Stimulated activated CD4-positive, alpha-beta T cell treated with anti-CD3 and anti-CD28 coated beads, TNF-alpha, amount 100 ng/mL, for 4 hours (primary cell): ENCODE measurements at places on chromosomes 5 and 9.

- DNase-seq: no peak
Measured at GRCh38 chr5:20229303-20230005, 241.5 kb upstream of the CDH18 start.

- no peak for DNase-seq
Measured at GRCh38 chr5:40842351-40842750, 1.2 kb downstream of the CARD6 start.

- no peak for DNase-seq
Measured at GRCh38 chr9:93895535-93895934, 59.6 kb downstream of the BARX1 start.

GRCh38 chr5:150429410-150429873 is 16.7 kb upstream of the CD74 start:
- DNase-seq: no peak

DNA sequence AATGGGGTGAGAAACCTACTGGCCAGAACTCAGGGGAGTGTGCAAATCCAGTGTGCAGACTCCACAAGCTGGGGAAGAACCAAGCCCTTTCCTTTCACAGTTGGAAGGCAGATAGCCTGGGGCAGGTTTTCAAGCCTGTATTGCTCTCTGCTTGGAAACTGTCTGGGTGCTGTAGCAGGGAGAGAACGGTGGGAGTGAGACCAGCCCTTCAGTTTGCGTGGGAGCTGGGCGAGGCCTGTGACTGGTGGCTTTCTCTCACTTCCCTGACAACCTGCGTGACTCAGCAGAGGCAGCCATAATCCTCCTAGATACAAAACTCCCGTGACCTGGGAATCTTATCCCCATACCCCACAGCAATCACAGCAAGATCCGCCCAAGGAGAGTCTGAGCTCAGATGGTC is 44.9 kb upstream of the SNCAIP start:
- DNase-seq: no peak

- DNase-seq: no peak
Measured at GRCh38 chr5:132481596-132482211, 8.9 kb downstream of the IRF1 start.

- no peak for DNase-seq
Measured at GRCh38 chr9:23552876-23553601, 273.0 kb downstream of the ELAVL2 start.

- DNase-seq: no peak
Measured at GRCh38 chr5:18792145-18792544, 1157.9 kb downstream of the TAF11L14 start.

DNA sequence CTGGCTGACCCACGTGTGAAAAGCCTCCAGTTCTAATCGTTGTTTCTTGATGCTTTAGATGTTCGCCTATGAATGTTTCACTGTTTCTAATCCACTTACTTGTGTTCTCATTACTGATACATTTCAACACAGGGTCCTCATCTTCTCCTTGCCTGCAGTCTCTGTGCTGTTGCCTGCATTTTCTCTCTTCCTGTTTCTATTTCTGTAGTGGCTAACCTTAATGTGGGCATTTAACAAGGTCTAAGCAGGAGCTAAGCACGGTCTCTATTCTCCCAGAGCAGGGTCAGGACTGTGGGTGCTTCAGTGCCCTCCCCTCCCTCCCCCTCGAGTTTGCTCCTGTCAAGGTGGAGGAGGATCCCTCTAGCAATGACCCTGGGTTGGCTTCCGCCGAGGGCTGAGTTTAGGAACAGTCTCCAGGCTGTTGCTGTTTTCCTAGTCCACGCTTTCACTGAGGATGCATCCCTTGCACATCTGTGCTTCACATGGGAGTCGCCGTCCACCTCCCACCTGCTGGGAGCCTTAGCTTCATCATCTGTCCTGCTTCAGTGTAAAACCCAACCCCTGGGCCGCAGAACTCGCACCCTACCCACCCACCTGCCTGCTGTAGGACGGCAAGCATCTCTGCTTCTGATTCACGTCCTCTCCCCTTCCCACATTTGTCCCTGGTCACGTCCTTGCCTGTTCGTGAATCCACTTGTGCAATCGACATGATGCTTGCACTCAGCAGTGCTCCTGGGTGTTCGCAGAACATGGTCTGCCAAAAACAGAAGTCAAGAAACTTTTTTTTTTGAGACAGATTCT is 2.4 kb upstream of the EXOC3 start:
- DNase-seq: no peak

DNA sequence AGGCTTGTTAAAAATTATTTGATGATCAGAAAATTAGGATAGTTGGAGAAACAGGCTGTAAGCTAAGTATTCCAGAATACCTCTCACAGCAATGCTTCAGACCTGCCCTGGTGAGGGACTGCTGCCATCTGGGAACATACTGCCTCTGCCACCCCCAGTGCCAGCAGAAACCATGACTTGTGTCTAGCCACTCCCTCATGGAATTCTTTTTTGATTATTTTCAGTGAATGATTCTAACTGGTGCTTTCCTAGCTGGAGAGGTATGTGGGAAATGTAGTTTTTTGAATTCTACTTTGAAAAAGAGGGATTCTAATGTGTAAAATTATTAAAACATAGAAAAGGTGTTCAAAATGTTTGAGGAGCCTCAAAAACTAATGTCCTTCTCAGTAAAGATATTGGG is 126.3 kb downstream of the HMHB1 start:
- DNase-seq: no peak

DNA sequence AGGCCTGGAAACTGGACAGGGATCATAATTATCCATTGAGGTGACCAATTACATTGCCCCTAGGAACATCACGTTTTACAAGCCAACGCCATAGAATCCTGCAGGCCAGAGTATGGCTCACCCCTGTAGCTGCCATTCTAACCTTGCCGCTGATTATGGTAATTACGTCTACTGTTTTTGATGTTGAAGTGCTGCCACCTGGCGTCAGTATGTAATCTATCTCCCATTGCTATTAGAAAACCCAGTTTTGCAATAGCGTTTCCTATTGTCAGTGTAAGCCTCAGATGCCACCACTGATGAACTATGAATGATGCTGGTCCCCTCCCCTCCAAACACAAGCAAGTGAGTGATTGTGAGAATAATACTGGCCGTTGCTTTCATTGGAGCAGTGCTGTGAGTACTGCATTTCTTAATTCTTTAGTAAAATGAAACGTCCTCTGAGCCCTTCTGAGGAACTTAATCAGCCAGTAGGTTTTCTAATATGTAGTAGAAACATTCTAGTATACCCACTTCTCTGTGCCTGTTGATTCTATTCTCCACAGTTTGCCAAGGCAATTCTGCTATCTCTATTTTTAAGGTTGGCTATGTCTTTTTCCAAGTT is 100.5 kb upstream of the NMUR2 start:
- DNase-seq: no peak

DNA sequence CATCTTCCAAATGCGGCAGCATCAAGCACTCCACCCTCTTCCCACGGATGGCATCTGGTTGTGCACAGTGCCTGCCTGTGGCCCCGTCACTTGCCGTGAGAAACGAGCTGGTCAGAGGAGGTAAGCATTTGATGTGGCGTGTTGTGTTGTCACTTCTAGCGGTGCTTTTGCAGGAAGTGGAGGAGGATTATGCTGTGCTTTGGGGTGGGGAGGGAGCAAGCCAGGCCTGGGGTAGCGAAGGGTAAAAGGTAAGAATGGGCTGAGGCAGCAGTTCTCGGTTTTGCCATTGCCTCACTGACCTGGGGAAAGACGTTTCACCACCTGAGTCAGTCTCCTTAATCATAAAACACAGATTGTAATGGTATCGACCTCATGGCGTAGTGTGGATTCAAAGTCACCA is 2.3 kb upstream of the POMT1 start:
- DNase-seq: peak; percentile 43

GRCh38 chr5:160049099-160049498 is 40.2 kb downstream of the TTC1 start:
- no peak for DNase-seq

GRCh38 chr5:67246108-67246507 is 49.5 kb upstream of the CD180 start:
- no peak for DNase-seq

DNA sequence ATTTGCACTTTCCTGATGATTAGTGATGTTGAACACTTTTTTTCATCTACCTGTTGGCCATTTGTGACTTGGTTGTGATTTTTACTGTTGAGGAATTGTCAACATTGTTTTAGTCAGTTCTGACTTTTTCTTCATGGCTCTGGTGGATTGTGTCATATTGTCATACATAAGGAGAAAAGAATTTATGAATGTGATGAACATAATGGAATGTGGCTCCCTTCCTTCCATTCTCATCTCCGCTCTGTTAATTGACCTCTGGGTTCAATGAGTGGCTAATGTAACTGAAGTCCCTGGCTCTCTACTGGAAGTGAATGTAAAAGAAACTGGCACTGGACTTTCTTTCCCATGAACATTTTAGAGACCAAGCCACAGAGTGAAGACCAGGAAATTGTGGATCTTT is 49.2 kb downstream of the KIAA1958 start:
- no peak for DNase-seq

DNA sequence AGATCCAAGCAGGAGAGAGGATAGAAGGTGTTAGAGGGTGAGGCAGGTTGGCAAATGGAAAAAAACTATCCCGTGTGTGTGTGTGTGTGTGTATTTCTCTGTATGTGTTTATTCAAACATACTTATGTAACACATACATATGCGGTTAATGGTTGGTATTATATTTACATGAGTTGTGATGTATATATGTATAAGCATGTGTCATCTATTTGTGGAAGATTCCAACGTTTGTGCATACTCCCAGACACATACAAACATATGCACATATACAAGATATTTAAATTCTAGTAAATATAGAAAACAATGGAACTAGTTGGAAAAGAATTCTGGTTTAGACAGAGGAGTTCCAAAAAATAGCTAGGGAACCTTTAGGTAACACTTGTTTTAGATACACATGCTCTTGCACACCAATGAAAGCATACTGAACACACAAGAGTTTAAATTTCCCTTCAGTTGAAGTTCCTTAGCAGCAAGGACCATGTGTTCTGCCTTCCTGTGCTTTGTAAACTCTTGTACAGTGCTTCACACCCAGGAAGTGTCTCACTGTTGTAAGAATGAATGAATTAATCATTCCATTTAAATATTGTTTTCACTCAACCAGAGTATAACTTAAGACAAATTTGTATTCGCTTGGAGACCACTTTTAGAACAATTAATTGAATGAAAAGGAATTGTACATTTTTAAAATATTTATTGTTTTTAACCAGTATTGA is 257.8 kb downstream of the FER start:
- DNase-seq: no peak

- no peak for DNase-seq
Measured at GRCh38 chr5:116514421-116514970, 60.1 kb downstream of the SEMA6A start.

- no peak for DNase-seq
Measured at GRCh38 chr5:35622974-35623373, 5.3 kb downstream of the SPEF2 start.

- DNase-seq: no peak
Measured at GRCh38 chr5:168699002-168699401, 119.8 kb upstream of the PANK3 start.

DNA sequence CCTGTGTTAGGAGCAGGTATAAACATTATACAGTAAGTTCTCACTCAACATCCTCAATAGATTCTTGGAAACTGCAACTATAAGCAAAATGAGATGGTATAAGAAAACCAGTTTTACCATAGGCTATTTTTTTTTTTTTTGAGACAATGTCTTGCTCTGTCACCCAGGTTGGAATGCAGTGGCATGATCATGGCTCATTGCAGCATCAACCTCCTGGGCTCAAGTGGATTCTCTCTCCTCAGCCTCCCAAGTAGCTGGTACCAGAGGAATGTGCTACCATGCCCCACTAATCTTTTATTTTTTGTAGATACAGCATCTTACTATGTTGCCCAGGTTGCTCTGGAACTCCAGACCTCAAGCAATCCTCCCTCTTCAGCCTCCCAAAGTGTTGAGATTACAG is 50.1 kb upstream of the ADRB2 start:
- DNase-seq: no peak

DNA sequence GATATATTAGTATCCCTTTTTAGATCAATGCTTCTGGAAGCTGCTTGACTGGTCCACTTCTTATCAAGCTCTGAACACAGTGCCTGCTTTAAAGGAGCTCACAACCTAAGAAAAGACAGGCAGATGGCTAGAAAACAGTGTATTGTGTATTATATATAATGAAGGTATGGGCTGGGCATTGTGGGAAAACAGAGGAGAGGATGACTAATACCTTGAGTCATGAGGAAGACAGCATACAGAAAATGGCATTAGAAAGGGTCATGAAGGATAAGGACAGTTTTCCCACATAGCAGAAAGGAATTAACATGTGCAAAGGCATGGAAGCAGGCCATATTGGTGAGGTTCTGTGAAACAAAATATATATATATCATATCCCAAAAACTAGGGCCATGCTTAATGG is 309.6 kb downstream of the MLLT3 start:
- DNase-seq: no peak

DNA sequence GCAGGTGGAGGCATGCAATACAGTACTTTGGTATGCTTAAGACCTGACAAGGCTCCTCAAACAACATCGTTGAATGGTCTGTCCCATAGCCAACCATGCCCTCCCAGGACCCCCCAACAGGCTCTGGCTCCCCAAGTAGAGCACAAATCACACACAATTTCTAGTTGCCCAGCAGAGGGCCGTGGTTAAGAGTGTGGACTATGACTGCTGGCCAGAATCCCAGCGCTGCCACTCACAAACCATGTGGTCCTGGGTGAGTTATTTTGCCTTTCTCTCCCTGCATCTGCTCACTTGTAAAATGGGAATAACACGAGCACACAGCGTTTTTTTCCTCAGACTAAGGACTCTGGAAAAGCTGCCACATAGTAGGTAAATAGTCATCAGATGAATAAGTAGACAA is 6.5 kb downstream of the CKMT2 start:
- DNase-seq: no peak

GRCh38 chr9:108049026-108049607 is 559.5 kb upstream of the KLF4 start:
- DNase-seq: no peak

DNA sequence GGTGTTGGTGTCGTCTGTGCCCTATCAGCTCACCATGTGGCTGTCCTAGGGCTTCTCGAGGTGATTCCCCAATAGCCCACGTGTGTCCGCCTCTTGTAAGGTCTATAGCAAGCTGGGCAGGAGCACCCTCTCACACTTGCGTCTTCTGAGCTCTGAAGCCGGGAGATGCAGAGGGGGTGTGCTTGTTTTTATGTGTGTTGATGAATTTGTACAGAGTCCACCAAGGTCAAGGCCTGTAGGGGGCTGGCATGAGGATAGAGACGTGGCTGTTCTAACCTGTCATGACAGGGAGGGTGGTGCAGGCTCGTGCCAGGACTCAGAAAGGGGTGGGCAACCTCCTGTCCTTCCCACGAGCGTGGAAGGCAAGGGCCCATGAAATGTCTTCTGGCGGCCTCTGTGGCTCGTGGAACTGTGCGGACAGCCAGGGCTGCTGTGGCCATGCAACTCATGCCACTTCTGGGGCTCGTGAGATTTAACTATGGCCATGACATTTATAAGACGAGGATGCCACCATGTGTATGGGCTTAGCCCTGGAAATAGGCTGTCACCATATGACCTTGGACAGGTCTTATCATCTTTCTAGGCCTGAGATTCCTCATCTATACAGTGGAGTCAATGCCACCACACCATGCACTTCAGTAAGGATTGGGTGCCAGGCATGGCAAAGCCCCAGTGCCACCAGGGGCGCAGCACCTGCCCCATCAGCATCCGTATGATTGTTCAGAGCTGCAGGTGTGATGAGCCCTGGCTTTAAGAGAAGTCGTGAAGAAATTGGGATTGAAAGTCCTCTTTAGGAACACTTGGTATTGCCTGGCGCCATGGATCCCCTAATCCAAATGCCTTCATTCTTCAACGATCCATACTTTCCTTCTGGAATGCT is 2.3 kb upstream of the OLFM1 start:
- DNase-seq: no peak
